ENCODE measurements at places on chromosomes 6 and 20.

- peak; percentile 45 for DNase-seq
Observed at GRCh38 chr6:163183806-163184205, 230.7 kb upstream of the QKI start.

- DNase-seq: peak; percentile 44
Observed at GRCh38 chr6:169340395-169340794, 86.7 kb upstream of the THBS2 start.

DNA sequence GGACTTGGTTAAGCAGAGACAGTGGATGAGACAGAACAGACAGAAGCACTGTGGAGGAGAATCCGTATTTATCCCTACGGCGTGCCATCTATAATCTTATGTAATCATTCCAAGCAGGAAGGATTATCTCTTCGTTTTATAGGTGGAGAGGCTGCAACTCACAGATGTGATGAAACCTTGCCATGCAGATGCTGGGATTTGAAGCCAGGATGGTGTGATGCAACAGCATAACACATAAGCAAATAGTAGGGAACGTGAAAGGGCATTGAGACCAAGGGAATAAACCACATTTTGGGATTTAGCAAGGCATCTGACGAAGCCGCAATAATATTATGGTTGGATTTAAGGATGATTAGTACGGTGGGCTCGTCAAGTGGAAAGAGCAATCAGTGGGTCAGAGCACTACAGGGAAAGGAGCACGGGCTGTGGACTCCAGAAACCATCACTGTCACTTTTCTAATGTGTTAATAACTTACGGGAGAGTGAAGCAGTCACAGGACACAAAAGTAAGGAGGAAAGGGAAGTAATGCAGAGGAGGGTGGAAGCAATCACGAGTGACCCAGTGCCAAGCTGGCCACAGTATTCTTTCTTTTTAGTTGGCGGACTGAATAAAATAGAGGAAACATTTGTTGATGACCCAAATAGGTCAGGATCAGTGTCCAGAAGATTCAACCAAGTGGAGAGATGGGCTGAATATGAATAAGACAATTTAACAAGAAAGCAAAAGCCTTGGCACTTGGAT is 119.6 kb upstream of the EDN1 start:
- no peak for DNase-seq

- DNase-seq: peak; percentile 83
Observed at GRCh38 chr6:12761376-12762115, 45.0 kb downstream of the PHACTR1 start.

DNA sequence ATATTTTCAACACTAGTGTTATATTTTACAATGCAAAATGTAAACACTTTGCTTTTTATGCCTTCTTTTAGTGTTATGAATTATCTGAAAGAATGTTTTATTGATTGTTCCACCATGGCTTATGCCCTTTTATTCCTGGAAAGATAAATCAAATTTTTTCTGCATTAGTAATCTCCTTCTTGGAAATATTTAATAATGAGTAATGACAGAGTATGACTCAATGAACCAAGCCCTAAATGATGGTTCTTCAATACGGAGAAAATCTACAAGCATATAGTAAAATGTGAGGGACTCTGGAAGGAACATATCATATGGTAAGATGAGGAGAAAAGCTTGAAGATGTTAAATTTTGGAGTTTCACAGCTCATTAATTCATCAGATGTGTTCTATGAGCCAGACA is 929.6 kb downstream of the C6orf118 start:
- DNase-seq: no peak

DNA sequence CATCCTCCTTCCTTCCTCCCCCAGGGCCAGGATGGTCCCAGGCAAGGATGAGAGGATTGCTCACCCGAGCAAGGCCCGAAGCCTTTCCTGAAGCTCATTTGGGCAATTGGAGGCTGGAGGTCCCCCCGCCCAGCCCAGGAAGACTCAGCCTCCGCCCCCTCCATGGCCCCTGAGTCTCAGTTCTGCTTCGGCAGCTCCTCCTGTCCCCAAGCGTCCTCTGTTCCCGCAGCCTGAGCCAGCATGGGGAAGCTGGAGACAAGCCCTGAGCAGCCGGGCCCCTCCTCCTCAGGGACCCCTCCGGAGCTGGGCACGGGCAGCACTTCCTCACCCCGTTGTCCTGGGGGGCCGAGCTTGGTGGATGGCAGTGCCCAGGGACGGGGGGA is 26.0 kb downstream of the SLC17A9 start:
- DNase-seq: no peak

DNA sequence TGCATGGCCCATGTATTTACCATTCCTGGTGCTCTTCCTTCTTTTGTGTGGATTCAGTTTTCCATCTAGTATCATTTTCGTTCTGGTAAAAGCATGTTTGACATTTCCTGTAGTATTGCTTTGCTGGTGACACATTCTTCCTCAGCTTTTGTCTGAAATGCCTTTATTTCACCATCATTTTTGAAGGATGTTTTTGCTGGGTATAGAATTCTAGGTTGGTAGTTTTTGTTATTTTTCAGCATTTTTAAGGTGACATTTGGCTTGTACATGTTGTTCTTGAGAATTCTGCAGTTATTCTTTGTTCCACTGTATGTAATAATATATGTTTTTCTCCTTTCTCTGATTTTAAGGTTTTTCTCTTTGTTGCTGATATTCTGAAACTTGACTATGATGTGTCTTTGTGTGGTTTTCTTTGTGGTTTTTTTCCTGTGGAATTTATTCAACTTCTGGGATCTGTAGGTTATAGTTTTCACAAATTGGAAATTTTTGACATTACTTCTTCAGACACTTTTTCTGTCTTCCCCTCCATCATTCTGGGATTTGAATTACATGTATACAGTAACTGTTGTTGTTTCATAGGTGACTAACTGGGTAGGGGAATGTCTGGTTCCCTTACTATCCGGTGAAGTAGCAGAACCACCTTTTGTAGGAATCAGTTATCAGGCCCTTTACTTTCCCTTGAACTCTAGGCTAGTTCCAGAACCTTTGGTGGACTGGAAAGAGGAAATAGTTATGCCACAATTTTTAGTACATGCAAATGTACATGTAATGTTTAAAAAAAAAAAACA is 30.2 kb downstream of the SNX9 start:
- no peak for DNase-seq

DNA sequence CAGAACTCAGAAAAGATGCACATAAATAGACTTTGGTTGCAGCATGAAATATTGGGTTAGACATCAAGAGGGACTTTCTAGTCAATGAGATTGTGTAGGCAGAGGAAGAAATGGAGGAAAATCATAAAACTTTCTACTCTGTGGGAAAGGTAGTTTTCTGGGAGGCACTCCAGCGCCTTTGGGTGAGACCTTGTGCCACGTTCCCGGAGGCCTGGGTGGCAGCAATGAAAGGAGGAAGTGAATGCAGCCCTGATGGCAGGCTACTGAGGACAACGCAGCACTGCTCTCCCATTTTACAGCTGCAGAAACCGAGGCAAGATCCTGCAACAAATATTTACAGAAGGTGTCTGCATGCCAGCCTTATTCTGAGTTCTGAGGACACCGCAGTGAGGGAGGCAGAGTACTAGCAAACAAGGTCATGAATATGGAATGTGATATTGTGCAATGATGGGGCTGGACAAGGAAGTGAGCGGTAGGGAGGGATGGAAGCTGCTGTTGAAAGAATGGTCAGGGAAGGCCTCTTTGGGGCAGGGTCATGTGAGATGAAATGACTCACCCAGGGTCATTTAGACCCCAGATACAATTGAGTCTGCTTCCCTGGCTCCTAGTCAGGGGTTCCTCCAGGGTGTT is 159.1 kb downstream of the TFAP2C start:
- DNase-seq: peak; percentile 89

- DNase-seq: no peak
Observed at GRCh38 chr20:56773749-56774148, 144.6 kb downstream of the TFAP2C start.

DNA sequence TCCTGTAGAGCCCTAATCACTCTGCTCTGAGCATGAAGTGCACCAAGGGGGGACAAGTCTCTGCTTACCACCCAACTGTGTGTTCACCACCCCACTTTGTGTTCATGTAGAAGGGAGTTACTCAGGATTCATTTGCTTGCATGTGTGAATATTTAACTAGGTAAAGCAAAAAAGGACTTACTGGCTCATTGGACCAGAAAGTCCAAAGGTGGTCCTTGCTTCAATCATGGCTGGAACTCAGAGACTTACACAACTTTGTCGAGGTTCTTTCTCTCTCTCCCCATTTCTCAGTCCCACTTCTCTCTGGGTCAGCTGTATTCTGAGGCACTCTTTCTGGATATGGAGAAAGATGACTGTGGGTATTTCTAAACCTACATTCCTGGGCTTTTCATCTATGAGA is 4.0 kb downstream of the TMEM200A start:
- DNase-seq: no peak

- DNase-seq: no peak
Observed at GRCh38 chr20:568673-569415, 25.3 kb upstream of the CSNK2A1 start.

DNA sequence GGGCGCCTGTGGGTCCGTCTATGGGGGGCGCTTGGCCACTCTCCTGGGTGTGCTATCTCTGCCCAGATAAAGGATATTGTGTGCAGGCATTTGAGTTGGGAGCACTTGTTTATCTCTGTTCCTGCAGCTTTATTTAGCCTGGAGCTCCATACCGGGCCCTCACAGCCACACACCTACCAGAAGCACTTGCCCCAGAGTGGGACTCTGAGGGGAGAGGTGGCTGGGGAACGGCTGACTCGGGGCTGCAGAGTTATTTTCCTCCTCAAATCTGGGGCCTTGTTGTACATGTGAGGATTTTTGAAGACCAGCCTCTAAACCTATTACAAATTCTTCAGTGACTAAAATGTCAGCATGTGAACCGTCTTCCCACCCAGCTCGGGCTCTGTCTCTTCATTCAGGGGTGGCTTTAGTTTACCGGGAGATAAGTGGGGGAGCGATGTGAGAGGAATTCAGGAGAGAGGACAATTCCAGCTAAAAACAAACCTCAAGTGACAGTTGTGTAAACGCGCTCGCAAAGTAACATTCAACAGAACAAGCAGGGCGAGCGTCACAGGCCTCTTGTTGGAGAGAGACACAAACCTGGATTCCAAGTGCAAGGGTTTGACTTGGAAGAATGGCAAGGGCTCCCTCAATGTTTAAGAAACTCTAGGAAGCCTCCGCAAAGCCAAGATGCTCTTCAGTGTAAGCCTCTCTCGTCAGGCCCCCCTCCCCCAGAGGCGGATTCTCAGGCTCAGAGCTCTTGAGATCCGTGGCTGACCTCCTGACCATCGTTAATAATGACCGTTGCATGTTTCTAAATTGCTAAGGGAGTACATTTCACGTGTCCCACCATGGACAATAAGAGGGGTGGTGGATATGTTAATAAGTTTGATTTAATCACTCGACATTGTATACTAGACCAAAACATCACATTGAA is 548.9 kb downstream of the QKI start:
- no peak for DNase-seq

DNA sequence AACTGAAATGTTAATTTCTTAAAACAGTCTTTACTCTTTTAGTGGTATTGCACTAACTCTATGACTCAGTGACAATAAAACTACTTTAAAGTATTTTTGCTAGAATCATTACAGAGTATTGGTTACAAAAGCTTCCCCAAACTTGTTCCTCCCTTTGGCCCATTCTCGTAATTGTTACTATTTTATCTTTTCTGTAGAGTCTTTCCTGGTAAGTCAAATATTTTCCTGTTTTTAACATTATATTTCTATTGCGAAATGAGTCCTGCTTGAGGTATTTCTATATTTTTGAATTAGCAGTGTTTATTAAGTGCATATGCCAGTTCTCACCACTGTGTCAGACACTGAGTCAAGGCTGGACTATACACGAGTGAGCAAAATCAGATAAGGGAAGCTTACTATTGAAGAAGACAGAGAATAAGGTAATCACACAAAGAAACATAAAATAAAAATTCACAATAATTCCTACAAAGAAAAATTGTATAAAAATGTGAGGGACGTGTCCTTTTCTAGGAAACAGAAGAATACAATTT is 970.5 kb downstream of the EYS start:
- DNase-seq: no peak

DNA sequence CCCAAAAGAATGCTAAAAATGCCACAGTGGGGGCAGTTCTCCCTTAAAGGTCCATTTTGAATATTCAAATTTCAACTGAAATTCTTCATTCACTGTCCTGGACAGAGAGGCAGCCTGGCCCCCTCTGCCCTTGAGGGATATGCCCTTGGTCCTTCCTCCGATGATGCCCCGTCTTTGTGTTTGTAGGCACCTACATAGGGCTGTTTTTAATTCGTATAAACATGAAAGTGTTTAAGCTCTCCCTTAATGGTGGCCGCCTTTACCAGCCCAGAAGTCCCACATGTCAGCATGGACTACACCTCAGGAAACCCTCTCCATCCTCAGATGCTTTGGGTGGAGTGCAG is 70.2 kb downstream of the SSR1 start:
- no peak for DNase-seq

DNA sequence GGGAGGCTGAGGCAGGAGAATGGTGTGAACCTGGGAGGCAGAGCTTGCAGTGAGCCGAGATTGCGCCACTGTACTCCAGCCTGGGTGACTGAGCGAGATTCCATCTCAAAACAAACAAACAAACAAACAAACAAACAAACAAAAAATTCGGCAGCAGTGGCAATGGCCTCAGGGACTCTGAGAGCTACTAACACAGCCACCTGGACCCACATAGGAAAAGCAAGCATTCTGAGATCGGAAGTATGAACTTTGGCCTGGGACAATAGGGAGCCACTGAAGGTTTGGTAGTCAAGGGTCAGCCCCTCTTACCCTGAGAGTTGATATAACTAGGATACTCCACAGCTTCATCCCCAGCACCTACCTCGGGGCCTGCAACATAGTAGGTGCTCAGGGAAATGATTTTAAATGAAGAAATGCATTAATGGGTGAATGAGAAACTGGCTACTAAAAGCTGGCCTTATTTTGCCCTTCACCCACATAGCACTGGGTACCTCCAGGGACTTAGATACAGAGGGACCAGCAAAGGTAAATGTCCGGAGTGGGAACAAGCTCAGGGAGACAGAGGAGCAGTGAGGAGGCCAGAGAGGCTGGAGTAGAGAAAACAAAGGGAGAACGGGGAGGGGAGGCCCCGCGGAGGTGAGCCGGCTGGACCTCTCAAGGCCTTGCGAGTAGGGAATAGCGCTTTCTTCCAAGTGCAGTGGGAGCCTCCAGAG is 46.6 kb upstream of the PTGIS start:
- DNase-seq: no peak

DNA sequence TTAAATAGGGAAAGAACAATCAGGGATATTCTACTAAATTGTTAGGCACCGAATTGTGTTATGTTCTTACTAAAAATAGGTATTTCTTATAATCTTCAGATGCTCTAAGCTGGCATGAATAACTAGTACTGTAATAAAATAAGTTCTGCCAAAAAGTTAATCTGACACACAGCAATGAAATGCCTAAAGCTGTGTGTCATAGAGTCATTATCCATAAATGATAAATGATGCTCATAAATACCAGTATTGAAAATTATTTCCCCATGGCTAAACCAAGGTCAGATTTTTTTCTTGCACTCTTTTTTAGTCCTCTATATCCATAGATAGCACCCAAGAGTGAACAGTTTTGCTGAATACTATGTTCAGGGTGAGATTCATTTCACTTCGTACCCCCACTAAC is 11.7 kb upstream of the PRIM2 start:
- peak; percentile 53 for DNase-seq

GRCh38 chr6:162313922-162314660 is 413.5 kb downstream of the PRKN start:
- DNase-seq: no peak

GRCh38 chr6:4327841-4328240 is 192.5 kb upstream of the ECI2 start:
- DNase-seq: no peak
